ENCODE measurements at places on chromosomes 1 and 21.

DNA sequence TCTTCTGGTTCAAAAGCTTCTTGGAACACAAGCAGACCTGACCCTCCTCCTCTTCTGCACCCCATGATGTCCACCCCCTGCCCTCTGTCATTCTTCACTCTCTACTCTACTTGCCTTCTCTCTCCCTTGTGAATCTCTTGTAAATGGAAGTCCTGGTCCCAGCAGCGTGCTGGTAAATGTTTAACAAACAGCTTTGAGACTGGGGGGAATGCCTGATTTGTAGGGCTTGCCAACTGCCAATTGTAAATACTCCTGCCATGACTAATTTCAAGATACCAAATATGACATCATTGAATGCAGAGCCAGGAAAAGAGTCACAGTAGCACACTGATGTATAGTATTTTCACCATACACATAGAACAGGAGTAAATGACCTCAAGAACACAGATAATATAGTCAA, 40.9 kb upstream of the LRRN2 start:
- DNase-seq: no peak

DNA sequence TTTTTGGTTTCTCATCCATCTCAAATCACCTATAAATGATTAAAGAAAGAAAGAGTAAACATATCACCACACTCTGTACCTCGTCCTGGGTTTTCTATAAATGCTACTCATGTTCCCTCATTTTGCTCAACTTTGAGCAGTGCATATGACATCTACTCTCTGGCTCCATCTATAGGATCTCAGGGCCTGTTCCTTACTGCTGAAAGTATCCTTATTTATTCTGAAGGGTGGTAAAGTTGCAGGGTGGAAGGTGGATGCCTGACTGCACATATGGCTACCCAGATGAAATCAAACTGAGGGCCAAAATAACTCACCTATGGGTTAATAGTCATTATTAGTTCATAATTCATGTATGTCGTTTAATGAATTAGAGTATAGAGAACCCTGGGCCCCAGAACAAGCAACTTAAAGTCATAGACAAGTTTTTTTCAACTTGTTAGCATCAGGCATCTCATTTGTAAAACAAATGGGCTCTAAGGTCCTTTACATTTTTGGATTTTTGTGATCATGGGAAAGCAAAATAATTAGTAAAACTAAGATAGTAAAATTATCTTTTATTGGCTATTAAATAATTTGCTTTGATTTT, 46.5 kb downstream of the NCF2 start:
- DNase-seq: no peak

- DNase-seq: no peak
These were observed 60.8 kb upstream of the PRRC2C start for GRCh38 chr1:171424494-171424893.

DNA sequence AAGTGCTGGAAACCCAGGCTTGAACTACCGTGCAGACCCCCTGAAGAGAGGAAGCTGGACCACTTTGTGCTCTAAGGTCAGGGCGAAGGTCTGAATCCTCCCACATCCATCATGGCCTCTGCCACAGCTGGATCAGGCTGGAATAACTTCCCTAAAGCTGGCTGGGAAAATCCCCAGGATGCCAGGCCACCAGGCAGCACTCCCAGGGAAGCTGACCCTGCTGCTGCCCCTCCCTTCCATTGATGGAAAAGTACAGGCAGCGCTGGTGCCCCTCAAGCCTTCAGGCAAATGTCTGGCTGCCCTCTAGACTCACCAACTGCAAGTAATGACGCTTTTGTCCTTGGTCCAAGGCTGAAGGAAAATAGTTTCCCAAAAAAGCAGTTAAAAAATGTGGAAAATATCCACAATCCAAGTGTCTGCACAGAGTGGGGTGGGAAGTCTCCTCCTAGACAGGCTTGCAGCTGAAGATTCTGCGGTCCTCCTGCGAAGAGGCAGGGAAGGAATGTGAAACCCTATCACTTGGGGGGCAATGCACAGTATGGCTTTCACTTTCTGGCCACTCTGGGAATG, 39.9 kb upstream of the TSPAN2 start:
- no peak for DNase-seq

DNA sequence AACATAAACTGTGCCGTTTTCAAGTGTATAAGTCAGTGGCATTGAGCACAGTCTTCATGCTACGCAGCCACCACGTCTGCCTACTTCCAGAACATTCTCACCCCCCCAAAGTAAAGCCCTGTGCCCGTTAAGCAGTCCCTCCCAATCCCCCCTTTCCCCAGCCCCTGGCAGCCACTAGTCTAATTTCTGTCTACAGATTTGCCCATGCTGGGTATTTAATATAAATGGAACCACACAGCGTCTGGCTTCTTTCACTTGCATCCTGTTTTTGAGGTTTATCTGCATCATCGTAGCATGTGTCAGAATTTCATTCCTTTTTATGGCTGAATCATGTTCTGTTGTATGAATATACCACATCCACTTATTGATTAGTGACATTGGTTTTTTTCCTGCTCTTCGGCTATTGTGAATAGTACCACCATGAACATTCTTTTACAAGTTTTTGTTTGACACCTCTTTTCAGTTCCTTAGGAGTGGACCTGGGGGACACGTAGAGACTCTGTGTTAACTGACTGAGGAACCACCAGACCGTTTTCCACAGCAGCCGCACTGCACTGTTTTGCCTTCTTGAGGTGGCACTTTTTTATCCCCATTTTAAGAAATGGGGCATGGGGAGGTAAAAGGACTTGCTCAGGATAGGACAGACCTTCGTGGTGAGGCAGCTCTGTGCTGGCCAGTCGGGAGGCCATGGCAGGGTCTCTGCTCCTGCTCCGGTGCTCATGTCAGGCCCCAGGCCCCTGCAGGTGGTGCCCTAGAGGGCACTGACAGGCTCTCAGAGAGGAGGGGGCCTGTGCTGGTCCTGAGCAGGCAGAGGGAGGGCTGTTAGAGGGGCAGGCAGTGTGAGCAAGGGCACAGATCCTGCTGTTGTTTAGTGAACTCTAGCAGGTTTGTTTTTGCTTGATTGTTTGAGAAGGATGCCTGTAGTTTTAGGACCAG, 123.8 kb downstream of the PCBP3 start:
- no peak for DNase-seq

- no peak for DNase-seq
These were observed 72.0 kb downstream of the MAN1C1 start for GRCh38 chr1:25688390-25689119.

DNA sequence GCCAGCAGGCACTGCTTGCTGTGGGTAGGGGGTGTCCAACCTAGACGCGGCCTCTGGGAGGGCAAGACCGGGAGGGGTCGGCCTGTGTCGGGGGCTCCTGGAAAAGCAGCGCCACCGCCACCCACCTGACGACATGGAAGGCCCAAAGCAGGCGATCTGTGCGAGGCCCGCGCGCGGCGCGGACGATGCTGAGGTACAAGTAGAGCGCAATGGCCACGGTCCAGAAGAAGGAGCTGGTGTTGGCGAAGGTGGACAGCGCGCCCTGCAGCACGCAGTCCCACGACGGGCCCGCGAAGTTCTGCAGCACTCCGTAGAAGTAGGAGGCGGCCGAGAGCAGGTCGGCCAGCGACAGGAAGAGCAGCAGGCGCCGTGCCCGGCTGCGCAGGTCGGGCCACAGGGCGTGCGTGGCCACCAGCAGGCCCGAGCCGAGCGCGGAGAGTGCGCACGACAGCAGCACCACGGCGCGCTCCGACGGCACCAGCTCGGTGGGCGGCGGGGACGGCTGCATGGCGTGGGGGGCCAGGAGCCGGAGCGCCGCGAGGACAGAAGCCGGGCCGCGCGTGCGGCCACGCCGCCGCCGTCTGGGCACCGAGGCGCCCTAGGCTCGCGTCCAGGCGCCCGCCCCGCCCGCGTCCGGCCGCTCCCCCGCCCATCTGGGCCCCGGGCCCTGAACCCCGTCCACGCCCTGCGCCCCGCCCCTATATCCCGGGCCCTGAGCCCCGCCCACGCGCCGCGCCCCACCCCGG, at the start of gene GPR157:
GPR157 (minus strand) TSS at position 583 of the 746 bp plus-strand sequence; CDS start at position 508, 75 bp downstream.
- DNase-seq: peak; percentile 67

DNA sequence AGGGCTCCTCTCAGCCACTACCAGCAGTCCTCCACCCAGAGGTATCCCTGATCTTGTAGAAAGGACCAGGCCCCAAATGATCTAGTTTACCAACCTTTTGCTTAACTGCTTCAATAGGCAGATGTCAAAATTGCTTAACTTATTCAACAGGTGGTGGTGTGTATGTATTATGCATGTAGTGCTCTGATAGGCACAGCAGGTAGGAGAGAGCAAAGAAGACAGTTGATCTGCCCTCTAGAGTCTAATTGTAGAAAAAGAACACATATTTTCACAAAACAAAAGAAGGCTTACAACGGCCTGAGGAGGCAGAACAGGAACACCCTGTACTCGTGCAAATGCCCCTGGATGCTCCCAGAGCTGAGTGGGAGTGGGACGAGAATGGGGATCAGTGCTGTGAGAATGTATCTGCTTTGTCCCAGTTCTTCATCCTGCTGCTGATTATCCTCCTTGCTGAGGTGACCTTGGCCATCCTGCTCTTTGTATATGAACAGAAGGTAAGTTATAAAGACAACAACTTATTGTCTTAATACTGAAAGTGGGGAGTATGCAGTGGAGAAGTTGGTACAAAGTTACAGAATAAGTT, 21.1 kb downstream of the CD53 start:
- no peak for DNase-seq

DNA sequence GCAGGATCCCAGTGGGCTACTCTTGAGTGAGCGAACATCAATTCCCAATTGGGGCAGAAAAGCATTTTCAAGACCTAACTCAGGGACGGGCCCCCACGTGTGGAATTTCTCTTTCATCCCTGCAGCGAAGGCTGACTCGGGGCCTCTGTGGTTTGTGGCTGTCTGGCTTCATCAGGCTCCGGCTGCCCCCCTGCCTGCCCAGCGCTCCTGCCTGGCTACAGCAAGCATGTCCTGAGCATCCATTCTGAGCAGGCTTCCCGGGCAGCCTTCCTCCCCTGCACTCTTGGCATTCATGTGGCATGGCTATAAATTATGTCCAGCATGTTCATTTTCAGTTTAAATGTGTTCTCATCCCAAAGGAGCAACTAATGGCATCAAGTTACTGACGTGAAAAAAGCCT, 588.1 kb downstream of the KIF26B start:
- DNase-seq: no peak

- DNase-seq: no peak
These were observed 107.9 kb downstream of the SPSB1 start for GRCh38 chr1:9400425-9401079.

DNA sequence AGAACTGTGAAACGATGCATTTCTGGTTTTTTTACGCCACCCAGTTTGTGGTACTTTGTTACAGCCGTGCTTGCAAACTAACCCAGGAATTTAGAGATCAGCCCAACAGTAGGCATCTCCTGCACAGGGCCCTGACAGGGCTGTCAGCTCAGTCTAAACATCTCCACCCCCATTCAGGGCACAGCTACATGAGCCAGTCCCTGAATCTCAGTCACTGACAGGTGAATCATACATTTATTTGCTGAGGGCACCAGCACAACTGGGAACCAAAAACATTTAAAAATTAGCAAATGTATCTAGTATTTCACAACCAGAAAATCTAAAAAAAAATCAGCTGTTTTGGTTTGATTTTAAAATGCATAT, 30.7 kb downstream of the PRDX6 start:
- DNase-seq: no peak

- DNase-seq: no peak
These were observed 1.0 kb downstream of the ANKRD65 start for GRCh38 chr1:1419813-1420653.

- DNase-seq: no peak
These were observed 504.5 kb downstream of the LMO4 start for GRCh38 chr1:87833166-87833565.

DNA sequence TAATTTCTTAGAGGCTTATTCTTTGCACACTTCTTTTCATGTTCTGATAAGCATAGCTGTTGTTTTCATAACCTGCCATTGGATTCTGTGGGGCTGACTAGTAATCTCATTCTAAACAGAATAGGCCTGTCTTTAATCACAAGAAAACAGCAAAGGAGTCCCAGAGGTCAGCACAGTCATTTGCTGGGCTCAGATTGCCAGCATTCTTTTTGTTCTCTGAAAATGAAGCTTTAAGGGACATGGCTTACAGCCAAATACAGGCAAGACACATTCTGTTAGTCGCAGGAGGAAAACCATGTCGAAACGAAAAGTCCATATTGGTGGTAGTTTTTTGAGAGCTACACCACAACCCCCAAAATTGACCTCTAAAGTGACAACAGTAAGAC, 75.0 kb downstream of the MRPS6 start:
- DNase-seq: no peak

Data from stimulated activated CD8-positive, alpha-beta memory T cell treated with anti-CD3 and anti-CD28 coated beads, Interleukin-4, amount 100 ng/mL, for 1 hour (primary cell).